ENCODE measurements at places on chromosomes 16 and 17. TPM values are rescaled to one million over a fixed set of nuclear protein-coding genes. Genes with fewer than 3 reads are reported as not detected.

The KRT12 gene
- not detected for polyA plus RNA-seq

DNA sequence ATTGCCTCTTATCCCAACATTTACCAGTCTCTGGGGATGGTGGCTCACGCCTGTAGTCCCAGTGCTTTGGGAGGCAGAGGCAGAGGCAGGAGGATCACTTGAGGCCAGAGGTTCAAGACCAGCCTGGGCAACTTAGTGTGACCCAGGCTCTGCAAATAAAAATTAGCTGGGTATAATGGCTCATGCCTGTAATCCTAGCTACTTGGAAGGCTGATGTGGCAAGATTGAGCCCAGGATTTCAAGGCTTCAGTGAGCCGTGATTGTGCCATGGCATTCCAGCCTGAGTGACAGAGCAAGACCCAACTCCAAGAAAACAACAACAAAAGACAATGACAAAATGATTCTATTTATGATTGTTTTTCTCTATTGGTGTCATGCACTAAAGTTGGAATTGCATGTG, 244.9 kb downstream of the RBFOX1 start:
- DNase-seq = no peak
- no peak overlapping the region for H3K27ac ChIP-seq
- H3K36me3 ChIP-seq = no peaks in the 10 kb centered on the region
- no peak overlapping the region for H3K4me3 ChIP-seq
- H3K4me1 ChIP-seq = no peaks in the 10 kb centered on the region

- no peaks in the 10 kb centered on the region for H3K27me3 ChIP-seq
- H3K4me3 ChIP-seq = no peak overlapping the region
- H3K27ac ChIP-seq = no peak overlapping the region
- peaks cover 19% of the 10 kb centered on the region for H3K4me1 ChIP-seq
- DNase-seq = no peak
These were observed 108.1 kb downstream of the STX8 start for GRCh38 chr17:9467518-9467917.

GRCh38 chr16:11175787-11176341, 80.1 kb downstream of the SOCS1 start:
- H3K4me3 ChIP-seq = no peak overlapping the region
- DNase-seq = no peak
- no peak overlapping the region for H3K27ac ChIP-seq
- H3K4me1 ChIP-seq = no peaks in the 10 kb centered on the region

DNA sequence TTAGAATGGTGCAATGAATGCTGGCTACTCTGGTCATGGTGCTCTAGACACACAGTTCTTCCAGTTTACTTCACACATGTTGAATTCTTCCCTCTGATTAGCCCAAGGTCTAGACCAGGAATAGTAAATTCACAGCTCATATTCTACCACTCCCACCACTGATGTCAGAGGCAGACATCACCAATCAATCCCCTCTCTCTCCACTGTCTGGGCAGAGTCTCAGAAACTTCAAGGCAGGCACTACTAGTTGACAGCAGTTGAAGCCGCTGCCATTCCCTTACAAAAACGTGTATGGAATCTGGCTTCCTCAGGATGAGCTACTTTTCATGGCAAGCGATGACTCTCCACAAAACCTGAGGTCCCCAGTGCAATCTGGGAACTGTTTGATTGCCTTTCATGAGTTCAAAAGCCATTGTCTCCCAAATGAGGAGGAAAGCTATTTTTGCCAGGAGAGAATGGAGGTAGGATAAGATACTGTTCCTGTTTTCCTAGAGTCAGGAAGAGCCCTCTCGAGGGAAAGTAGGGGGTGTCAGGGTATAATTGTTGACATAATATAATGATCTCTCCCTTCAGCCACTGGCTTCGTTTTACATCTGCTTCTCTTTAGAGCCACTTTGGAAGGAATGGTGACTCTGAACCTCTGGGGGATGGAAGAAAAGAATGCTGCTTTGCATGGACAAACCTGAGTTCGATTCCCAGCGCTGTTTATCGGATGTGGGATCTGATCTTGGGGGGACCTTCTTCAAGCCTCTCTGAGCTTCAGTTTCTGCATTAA, 90.0 kb downstream of the FOXL1 start:
- DNase-seq = no peak
- no peak overlapping the region for H3K4me3 ChIP-seq
- H3K4me1 ChIP-seq = peaks cover 5% of the 10 kb centered on the region
- no peak overlapping the region for H3K27ac ChIP-seq
- H3K27me3 ChIP-seq = no peaks in the 10 kb centered on the region
